Body of pancreas (tissue), 4 donors: ENCODE measurements at places on chromosomes 3 and 15. TPM values are rescaled to one million over a fixed set of nuclear protein-coding genes. Genes with fewer than 3 reads are reported as not detected.

The CLDN11 gene
- 3.9 TPM for total RNA-seq

The ATP13A5 gene
- total RNA-seq, result not detected

The ISLR2 gene
- total RNA-seq, result not detected

The HHATL gene
- total RNA-seq, result not detected

The RETNLB gene
- total RNA-seq, result not detected

The CYB561D2 gene
- 29.0 TPM for total RNA-seq

The LDHAL6B gene
- not detected for total RNA-seq

The ESYT3 gene
- 2.0 TPM for total RNA-seq

The HGD gene
- total RNA-seq, result 14.2 TPM

The SLC28A1 gene
- not detected for total RNA-seq

The ZNF502 gene
- total RNA-seq, result 2.3 TPM

The OPA1 gene
- 20.8 TPM for total RNA-seq

The CFAP20DC gene
- 1.0 TPM for total RNA-seq

The ERICH6 gene
- 0.26 TPM for total RNA-seq

The ARRDC4 gene
- 31.0 TPM for total RNA-seq

The PLSCR2 gene
- total RNA-seq, result not detected
